ENCODE measurements at places on chromosomes 4 and X.

DNA sequence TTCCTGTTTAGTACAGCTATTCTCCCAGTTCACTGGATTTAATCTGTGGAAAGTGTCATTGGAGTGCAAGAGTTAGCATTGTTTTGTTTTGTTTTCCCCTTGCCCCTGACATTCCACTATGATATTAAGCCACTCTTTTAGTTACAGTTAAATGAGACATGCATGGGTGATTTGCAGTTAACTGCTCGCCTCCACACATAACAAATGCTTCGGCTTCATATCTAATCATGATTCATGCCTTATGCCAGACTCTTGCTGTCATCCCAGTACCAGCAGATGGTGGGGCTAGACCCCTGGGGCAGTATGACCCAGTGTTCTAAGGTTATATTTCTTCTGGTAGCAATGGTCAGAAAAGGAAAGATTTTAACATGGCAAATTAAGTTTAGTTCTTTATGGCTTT is 80.1 kb downstream of the RAP1GDS1 start:
- DNase-seq: no peak

- no peak for DNase-seq
These were observed 223.0 kb downstream of the NSUN7 start for GRCh38 chr4:40972722-40973121.

- DNase-seq: no peak
These were observed 170.5 kb upstream of the PITX2 start for GRCh38 chr4:110793381-110793801.

DNA sequence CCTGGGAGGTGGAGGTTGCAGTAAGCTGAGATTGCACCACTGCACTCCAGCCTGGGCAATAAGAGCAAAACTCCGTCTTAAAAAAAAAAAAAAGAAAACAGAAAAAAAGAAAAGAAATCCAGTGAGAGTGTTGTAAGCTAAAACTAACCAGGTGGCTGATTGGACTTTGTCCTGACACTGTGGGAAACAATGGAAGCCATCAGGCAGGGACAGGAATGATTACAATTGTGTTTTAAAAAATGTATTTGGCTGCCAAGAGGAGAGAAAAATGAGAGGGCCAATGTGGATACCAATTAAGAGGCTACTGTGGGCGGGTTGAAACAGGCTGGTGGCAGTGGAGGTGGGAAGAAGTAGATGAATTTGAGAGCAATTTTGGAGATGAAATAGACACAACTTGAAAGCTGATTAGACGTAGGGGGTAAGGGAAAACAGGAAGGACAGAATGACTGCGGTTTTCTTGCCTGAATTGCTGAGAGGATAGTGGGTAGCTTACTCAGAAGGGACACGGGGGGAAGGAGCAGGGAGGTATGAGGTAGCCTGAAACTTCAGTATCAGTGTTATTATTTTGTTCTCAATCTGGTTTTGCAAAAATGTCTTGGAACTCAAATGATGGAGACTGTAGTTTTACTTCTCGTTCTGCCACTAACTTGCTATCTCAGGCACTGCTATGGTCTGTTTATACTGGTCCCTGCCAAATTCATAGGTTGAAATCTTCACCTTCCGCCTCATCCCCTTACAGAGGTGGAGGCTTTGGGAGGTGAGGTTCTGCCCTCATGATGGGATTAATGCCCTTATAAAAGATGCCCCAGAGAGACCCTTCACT is 45.6 kb upstream of the CHRNA9 start:
- DNase-seq: no peak

GRCh38 chr4:165612936-165613335 is 234.1 kb downstream of the CPE start:
- no peak for DNase-seq

DNA sequence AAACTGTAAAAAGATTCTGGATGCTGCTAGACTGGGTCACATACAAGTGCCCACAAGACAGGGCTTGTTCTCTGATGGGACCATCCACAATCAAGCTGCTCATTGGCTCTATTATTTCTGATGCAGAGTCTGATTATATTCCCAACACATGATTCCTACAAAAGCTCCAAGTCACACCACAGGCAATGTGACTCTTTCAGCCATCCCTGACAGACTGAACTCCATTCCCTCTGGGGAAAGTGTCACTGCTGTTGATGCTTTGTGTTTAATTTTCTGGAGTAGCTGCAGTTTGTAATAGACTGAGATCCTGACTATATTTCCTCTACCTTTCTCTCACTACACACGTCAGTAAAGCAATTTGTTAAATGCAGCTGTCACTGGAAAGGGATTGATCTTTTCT is 55.4 kb upstream of the BCLAF3 start:
- no peak for DNase-seq

DNA sequence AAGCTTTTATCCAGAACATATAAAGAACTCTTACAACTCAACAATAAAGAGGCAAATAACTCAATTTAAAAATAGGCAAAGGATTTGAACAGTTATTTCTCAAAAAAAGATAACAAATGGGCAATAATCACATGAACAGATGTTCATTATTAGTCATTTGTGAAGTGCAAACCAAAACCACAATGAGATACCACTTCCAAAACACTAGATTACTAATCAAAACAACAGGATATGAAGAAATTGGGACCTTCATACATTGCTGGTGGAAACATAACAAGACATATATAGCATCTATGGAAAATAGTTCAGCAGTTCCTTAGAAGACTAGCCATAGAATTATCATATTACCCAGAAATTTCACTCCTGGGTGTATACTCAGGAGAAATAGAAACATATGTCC is 224.6 kb downstream of the FBXO8 start:
- no peak for DNase-seq

DNA sequence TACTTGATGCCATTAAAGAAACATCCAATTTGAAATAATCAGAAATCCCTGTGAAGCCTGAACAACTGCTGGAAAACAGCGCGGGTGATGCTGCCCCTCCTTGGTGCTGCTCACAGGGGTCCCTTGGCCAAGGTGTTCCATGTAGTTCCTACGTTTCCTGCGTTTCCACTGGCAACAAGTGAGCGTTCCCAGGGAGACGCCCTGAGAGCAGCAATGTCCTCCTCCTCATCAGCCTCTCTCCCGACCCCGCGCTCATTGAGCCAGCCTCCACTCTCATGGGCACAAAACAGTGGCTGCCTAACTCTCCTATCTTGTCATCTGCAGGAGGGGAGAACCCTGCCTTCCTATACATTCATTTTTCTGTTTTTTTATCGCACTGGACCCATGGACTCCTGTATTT is 18.9 kb downstream of the LETM1 start:
- no peak for DNase-seq

DNA sequence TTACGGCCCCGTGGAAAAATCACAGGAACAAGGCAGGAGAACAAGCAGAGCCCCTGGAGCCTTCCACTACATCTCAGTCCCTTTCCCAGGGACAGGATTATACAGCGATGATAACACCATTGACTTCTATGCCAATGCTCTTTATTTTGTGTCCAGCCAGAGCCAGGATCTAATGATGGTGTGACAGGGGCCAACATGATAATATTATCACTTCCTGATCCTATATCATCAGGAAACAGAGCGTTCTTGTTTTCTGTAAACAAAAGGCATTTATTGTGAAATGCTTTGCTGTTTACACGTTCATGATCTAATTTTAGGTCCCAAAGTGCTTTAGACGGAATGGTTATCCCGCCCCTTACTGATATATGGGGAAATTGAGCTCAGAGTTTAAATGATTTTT is 12.8 kb downstream of the TMPRSS11E start:
- no peak for DNase-seq

GRCh38 chr4:13471400-13471799 is 12.7 kb downstream of the RAB28 start:
- DNase-seq: no peak

- DNase-seq: no peak
These were observed 566.1 kb downstream of the KCTD8 start for GRCh38 chr4:43882470-43882869.

- DNase-seq: no peak
These were observed 202.4 kb downstream of the ADAMTS3 start for GRCh38 chr4:72366601-72367000.

- DNase-seq: no peak
These were observed 148.4 kb downstream of the ASMT start for GRCh38 chrX:1763294-1763693.

- DNase-seq: no peak
These were observed 16.8 kb upstream of the IRAK1 start for GRCh38 chrX:154036513-154036912.

- no peak for DNase-seq
These were observed 22.2 kb downstream of the C4orf50 start for GRCh38 chr4:5995901-5996623.

DNA sequence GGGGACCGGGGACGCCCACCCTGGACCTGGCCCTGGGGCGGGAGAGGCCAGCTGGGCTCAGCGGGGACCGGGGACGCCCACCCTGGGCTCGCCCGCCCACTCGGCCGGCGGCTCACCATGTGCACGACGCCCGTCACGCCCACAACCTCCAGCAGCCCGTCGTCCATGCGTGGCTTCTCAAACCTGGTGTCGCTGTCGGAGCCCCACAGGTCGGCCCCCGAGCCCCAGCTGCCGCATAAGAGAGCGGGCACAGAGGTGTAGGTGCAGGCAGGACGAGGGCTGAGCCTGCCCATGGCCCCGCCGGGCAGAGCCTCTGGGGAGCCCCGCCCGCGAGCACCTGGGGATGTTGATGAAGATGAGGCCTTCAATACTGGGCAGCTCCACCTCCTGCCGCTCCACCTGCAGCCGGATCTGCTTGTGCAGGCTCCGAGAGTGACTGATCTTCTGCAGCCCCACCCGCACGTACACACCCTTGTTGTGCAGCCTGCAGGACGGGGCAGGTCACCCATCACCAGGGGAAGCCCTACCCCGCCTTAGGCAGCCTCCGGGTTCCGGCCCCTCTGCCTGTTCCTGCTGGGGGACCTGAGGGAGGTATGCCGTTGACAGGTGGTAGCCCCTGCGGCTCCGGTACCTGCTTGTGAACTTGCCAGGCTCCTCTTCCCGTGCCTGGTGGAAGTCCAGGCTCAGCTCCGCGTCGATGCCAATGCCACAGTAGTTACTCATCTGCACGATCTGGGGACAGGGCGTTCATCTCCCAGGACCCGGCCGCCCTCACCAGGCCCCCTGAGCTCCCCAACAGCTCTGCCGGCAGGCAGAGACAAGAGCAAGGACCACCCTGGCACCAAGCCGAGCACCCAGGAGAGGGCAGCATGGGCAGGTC is 11.8 kb downstream of the DGKQ start:
- no peak for DNase-seq

GRCh38 chr4:37546586-37546985 is 139.6 kb downstream of the RELL1 start:
- no peak for DNase-seq

- DNase-seq: no peak
These were observed 568.3 kb downstream of the ANKRD50 start for GRCh38 chr4:124144238-124144654.

DNA sequence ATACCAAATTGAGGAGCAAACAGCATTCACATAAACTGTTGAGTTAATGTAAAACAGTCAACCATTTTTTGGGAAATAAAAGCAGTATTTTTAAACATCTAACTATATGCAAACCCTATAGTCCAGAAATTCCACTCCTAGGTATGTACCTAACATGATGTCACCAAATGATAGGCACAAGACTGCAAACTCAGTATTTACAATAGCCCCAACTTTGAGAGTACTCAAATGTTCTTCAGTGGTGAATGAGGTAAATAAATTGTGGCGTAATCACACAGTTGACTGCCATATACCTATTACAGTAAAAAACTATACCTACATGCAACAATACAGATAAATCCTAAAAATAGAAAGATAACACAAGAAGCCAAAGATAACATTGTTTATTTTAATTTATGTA is 1243.8 kb upstream of the ADGRL3 start:
- DNase-seq: no peak

GRCh38 chr4:8039853-8040252 is 100.2 kb upstream of the AFAP1 start:
- DNase-seq: no peak

- no peak for DNase-seq
These were observed 310.0 kb downstream of the SLITRK2 start for GRCh38 chrX:146127617-146128016.

GRCh38 chr4:113979905-113980615 is 613 bp upstream of the ARSJ start:
- DNase-seq: no peak

GRCh38 chr4:108714880-108715279 is 48.0 kb downstream of the ETNPPL start:
- no peak for DNase-seq

- DNase-seq: no peak
These were observed 115.9 kb downstream of the MAML3 start for GRCh38 chr4:140038031-140038533.

- DNase-seq: no peak
These were observed 56.8 kb downstream of the TSPAN7 start for GRCh38 chrX:38618180-38618579.

- DNase-seq: no peak
These were observed 36.0 kb downstream of the CDKL5 start for GRCh38 chrX:18461431-18461830.

DNA sequence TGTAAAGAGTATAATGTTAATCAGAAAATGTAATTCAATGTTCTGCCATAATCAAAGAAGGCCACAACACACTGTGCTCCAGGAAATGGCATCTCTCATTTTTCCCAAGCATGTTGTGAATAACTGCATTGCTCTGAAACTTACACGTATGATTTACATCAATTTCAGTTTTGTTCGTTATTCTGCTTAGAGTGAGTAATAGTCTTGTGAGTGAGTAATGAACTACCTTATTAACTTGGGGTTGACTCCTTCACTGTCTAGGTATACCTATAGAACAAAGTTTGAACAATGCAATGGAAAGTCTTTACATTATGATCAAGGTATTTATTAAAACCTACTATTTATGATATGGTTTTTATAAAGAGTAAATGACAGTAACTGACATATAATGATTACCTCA is 17.8 kb upstream of the IBSP start:
- DNase-seq: no peak

DNA sequence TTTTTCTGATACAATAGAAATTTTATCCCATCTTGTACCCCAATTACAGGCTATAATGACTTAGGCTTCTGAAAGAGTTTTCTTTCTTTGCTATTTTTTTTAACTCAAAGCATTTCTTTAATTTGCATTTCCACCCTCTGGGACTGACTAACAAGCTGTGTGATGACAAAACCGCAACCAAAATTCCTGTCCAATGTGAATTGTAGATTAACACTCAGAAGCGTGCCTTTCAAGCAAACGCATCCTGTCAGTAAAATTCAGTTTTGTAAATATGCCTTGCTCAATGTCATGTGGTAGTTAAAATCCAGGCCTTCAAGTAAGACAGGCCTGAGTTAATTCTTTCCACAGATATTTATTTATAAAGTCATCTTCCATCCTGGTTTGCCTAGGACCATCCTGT is 50.3 kb downstream of the STK32B start:
- DNase-seq: no peak

DNA sequence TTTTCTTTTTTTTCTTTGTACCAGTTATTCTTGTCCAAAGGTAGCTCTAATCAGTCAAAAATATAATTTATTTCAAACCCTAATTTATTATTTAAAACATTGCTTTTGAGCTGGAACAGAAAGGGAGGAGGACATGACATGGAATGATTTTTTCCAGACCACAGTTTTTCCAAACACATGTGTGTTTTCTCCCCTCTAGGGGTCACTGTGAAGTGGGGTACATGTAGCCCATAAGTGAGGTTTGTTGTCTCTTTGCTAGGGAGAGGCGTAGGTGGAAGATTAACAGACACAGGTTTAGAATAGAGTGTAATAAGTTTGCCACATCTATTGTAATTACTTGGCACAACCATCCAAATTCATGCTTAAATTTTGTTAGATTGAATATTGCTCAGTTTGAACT is 83.0 kb downstream of the TNIP2 start:
- no peak for DNase-seq

Measured in activated T-cell treated with anti-CD3 and anti-CD28 coated beads for 24 hours (primary cell).